B cell (primary cell): ENCODE measurements at places on chromosomes 4 and X.

DNA sequence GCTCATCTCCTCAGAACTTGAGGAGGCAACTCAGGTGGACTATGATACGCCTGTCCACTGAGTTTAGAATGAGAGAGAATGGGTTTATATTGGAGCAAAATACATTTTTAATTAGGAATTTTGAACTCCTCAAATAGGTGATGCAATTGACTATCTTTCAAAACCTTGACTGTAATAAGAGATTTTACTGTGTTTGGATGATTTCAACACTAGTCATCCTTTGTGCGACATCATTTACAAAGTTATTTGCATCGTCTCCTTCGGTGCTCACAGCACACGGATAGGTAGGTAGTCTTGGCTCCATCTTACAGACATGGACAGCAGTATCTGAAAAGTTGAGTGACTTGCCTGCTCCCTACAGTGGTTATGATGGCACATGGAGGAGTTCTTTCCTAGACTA lies 67.0 kb downstream of the AASDH start:
- DNase-seq = no peak

DNA sequence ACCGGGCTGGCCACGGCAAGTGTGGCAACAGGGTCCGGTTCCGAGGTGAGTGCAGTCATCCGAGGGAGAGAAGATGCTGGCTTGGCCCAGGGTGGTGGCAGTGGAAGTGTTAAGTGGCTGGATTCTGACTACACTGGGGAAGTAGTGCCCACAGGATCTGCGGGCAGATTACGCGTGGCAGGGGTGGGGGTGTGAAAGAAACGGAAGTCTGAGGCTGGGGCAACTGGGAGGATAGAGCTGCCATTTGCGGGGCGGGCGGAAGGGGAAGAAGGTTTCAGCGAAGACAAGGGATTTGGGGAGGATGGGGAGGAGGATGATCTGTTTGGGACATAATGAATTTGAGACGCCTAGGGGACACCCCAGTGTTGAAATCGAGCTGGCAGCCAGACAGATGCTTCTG lies 5.3 kb downstream of the RS1 start:
- no peak for DNase-seq

GRCh38 chr4:83180431-83180968 lies 66.0 kb upstream of the PLAC8 start:
- DNase-seq = peak; percentile 53

GRCh38 chr4:118352843-118353533 lies at the start of gene PRSS12:
TSS of gene PRSS12 (minus strand) at chr4:118353003. CDS start at chr4:118352720, 283 bp downstream.
- peak; percentile 63 for DNase-seq

DNA sequence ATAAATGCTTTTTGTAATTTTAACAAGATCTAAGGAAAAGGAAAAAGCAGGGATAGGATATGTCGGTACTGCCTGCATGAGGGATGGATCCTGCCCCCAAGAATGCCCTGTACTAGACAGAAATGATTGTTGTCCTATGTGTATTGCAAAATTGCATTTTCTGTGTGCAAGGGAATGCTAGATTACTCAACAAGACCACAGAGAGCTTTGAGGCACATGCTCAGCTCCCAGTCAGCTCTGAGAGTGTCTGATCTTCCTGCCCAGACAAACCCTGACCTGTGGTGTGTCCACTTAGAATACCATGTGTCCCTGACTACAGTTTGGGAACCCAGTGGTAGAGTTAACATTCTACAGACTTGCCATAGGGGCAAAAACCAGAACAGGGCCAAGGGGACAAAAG lies 129.2 kb upstream of the PAK3 start:
- no peak for DNase-seq

- no peak for DNase-seq
Observed at GRCh38 chr4:3461515-3462291, 1.4 kb upstream of the DOK7 start.
